ENCODE measurements at places on chromosomes 4 and X. TPM values are rescaled to one million over a fixed set of nuclear protein-coding genes. Genes with fewer than 3 reads are reported as not detected.

DNA sequence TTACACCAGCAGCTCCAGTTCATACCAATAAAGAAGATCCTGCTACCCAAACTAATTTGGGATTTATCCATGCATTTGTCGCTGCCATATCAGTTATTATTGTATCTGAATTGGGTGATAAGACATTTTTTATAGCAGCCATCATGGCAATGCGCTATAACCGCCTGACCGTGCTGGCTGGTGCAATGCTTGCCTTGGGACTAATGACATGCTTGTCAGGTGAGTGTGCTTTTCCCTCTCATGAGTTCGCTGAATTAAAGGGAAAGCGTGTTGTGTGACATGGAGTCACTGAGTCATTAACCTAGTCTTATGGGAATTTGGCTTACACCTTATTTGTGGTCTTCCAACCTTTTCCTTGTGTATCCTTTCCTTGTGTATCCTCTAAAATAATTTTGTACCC lies 15.9 kb downstream of the TMEM165 start:
- no peak for DNase-seq

The GDPD2 gene
- 0.31 TPM for total RNA-seq

GRCh38 chrX:150489359-150490015 lies 78.9 kb upstream of the MTM1 start:
- DNase-seq, result no peak

DNA sequence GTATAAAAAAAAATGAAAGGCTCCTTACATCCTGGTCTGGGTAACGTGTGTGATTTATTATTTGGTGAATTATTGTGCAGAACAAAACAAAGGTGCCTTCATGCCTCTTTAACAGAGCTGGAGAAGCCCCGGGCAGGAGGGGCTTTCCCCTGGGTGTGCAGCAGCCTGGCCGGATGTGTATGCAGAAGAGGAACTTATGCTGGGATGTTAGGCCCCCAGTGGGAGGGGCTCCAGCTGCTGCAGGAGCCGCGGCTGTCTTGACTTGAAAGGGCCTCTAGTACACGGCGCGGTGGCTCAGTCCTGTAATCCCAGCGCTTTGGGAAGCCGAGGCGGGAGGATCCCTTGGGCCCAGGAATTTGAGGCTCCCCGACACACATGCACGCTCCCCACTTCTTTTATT lies 16.0 kb downstream of the CCNQ start:
- DNase-seq, result no peak

DNA sequence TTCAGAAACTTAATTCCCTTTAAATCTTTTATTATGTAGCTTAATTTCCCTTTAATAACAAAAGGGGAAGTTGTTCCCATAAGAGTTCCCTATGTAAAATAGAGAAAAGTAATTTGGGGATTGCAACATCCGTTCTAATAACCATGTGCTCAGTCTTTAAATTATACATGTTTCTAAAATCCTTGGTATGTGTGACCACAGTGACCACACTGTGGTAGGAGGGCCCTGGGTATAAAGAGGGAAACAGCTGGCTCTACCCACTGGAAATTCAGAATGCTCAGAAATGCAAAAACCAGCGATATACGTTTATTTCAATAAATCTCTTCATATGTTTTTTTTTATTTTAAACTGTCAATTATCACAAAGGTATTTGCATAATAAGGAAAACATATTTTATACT lies 219.1 kb downstream of the FGF13 start:
- no peak for DNase-seq

The OTUD6A gene
- not detected for total RNA-seq

DNA sequence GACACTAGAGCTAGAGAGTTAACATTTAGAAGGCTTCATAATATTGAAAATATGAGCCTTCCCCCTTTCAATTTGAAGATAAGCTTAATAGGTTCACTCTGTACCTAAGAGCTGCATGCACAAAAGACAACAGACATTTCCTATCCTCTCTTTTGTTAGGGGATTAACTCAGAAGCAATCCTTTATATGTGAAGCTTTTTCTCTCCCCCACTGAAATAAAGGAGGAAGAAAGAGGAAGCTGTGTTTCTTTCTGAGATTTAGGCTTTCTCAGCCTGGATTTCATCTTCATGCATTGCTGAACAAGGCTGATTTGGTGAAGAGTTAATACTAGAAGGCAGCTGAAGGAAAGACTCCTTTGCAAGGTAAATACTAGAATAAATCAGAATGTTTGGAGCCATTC lies 21.0 kb upstream of the CABS1 start:
- DNase-seq, result no peak

The SHOX gene
- total RNA-seq, result not detected

- no peak for DNase-seq
Observed at GRCh38 chr4:153234885-153235284, 30.6 kb downstream of the TRIM2 start.

All from mesothelial cell of epicardium (in vitro differentiated cells).